Prostate gland (tissue), 2 donors: ENCODE measurements at places on chromosomes 2 and 18.

DNA sequence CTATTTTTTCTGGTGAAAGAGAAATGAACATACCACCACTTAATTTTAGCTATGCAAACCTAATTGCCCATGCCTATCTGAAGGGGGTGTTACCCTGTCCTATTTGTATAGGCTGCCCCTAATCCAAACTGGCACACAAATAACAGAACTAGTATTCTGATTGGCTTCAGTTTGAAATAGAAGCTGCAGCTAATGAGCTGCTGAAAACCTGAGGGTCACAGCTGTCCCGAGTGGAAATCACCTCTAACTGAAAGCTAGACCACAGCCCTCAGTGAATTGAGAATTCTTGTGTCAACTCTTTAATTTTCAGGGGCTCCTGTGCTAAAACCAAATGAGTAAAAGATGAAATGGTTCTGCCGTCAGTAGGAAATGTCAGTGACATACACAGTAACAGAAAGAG is 28.7 kb downstream of the CCDC141 start:
- H3K27ac ChIP-seq = no peak overlapping the region
- DNase-seq = no peak

GRCh38 chr2:132668189-132668823 is 1.7 kb downstream of the LYPD1 start:
- no peak for DNase-seq
- H3K4me3 ChIP-seq = no peak overlapping the region
- H3K36me3 ChIP-seq = no peaks in the 10 kb centered on the region

GRCh38 chr18:10591896-10592295 is 66.1 kb downstream of the NAPG start:
- no peaks in the 10 kb centered on the region for H3K27me3 ChIP-seq
- H3K4me3 ChIP-seq = no peak overlapping the region
- no peak overlapping the region for H3K27ac ChIP-seq
- no peaks in the 10 kb centered on the region for H3K36me3 ChIP-seq
- no peaks in the 10 kb centered on the region for H3K4me1 ChIP-seq

DNA sequence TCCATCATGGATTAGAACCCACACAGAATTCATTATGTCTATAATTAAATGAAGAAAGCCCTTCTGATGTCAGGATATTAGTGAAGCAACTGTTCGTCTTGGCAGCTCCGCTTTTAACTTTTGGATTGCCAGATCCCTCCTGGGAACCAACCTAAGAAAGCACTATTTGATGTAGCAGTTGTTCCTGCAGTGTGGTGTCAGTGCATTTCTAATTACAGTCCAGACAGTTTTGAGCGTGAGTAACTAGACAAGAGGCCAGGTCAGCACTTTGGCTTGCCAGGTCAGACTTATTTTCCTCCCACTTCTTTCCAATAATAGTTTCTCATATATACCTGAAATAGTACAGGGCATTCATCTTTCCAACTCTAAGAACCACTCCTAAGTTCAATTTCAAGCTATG is 13.8 kb downstream of the NRXN1 start:
- H3K4me3 ChIP-seq = no peak overlapping the region
- H3K4me1 ChIP-seq = no peaks in the 10 kb centered on the region
- no peak overlapping the region for H3K27ac ChIP-seq
- H3K27me3 ChIP-seq = no peaks in the 10 kb centered on the region
- no peak for DNase-seq
- H3K36me3 ChIP-seq = no peaks in the 10 kb centered on the region

- no peak overlapping the region for H3K4me3 ChIP-seq
- no peak overlapping the region for H3K27ac ChIP-seq
- no peaks in the 10 kb centered on the region for H3K27me3 ChIP-seq
- no peaks in the 10 kb centered on the region for H3K36me3 ChIP-seq
- H3K4me1 ChIP-seq = no peaks in the 10 kb centered on the region
- DNase-seq = no peak
Measured at GRCh38 chr2:52452201-52452600, 1315.4 kb upstream of the CHAC2 start.

DNA sequence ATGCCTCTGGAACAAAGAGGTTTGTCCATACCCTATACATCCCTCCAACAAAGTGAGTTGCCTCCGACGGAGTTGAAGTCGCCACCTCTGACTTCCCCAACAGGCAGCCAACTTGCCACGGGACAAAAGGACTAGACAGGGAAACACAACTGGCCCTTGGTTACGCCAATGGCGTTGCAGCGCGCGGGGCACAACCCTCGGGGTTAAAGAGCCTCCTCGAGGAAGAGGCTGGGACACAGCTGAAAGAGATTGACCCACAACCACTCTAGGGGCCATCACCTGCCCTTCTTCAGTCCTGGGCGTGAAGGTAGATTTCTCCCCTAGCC is 545 bp downstream of the GTF3C2 start:
- peak overlapping the region; percentile 87 for H3K4me3 ChIP-seq
- no peak for DNase-seq

DNA sequence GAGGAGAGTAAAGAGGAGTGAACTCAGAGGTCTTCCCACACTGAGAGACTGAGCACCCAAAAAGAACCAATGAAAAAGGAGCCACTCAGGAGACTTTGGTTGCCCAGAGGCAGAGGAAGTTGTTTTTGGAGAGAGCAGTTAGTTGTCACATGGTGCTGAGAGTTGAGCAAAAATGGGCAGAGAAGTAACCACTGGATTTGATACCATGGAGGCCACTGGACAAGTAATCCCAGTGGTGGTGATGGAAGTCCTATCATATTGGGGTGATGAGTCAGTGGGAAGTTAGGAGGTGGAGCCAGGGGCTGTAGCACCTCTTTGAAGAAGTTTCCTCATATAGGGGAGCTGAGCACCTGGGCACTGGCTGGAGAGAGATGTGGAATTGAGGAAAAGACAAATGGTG is 235.8 kb downstream of the TPGS2 start:
- no peak overlapping the region for H3K27ac ChIP-seq
- no peaks in the 10 kb centered on the region for H3K4me1 ChIP-seq
- H3K27me3 ChIP-seq = no peaks in the 10 kb centered on the region
- H3K4me3 ChIP-seq = no peak overlapping the region
- no peak for DNase-seq

- no peak overlapping the region for H3K27ac ChIP-seq
- DNase-seq = peak; percentile 37
- H3K27me3 ChIP-seq = no peaks in the 10 kb centered on the region
- no peak overlapping the region for H3K4me3 ChIP-seq
- no peaks in the 10 kb centered on the region for H3K36me3 ChIP-seq
Measured at GRCh38 chr2:204024503-204024902, 87.9 kb downstream of the ICOS start.

DNA sequence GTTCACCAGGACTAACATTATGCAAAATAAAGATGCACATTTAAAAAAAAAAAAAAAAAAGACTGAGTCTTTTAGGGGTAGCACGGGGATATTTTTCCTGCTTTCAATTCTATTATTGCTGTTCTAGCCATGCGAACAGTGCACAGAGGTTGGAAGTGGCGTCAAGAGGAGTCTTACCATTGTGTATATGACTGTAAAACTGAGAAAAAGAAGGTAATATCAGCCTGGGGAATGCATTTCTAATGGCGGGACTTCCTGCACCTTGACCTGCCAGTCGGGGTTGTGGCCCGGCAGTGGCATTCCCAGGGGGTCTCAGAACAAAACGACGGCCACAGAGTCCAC is 48.5 kb upstream of the ATP6V1B1 start:
- DNase-seq = no peak
- H3K4me1 ChIP-seq = no peaks in the 10 kb centered on the region
- no peaks in the 10 kb centered on the region for H3K36me3 ChIP-seq
- peak overlapping the region; percentile 24 for H3K4me3 ChIP-seq
